ENCODE measurements at places on chromosomes 7 and 10. TPM values are rescaled to one million over a fixed set of nuclear protein-coding genes. Genes with fewer than 3 reads are reported as not detected.
A peak's percentile ranks its signal among the peaks of the same experiment; 100 is the strongest.

DNA sequence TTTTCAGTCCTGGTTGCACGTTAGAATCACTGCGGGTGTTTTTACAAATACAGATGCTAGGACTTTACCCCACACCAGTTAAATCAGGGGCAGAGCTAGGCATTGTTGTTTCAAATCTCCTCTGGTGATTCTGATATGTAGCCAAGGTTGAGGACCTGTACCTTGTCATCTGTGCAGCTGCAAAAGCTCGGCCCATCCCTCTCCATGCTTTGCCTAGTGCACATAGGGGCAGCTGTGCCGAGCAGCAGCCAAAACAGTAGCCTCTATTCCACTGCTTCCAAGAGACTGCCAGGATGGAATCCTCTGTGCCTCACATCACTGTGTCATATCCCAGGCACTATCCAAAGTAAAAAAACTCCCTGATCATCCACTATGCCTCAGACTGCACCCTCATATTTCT lies 181.3 kb downstream of the CDK14 start:
- DNase-seq: no peak

DNA sequence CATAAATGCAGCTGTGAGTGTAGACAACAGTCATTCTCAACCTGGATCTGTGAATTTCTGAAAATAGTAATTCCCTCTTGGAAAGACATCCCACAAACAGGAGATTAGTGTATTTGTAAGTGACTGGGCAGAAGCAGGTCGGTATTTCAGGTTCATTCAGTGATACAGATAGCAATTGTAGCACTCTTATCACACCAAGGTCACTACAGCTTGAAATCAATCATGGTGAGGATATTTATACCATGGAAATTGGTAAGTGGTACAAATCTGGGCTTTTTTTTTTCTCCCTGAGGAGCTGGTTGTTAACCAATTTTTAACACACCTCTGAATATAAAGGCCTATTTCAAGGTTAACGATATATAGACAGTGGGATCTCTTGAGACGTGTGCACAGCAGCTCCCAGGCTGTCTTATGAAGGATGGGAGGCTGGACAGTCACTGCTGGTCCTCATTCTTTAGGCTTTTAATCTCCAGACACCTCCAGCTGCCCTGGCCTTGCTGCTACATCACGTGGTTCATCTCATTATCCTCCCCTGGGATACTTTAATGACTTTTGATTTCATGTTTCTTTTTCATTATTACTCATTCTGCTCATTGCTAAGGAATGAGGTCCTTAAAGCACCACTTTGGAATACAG lies 87.1 kb downstream of the ITGA8 start:
- DNase-seq: no peak

SPDYE2B gene
- polyA plus RNA-seq: not detected

- DNase-seq: peak; percentile 64
These were observed 22.7 kb upstream of the AGFG2 start for GRCh38 chr7:100516135-100516812.

DNA sequence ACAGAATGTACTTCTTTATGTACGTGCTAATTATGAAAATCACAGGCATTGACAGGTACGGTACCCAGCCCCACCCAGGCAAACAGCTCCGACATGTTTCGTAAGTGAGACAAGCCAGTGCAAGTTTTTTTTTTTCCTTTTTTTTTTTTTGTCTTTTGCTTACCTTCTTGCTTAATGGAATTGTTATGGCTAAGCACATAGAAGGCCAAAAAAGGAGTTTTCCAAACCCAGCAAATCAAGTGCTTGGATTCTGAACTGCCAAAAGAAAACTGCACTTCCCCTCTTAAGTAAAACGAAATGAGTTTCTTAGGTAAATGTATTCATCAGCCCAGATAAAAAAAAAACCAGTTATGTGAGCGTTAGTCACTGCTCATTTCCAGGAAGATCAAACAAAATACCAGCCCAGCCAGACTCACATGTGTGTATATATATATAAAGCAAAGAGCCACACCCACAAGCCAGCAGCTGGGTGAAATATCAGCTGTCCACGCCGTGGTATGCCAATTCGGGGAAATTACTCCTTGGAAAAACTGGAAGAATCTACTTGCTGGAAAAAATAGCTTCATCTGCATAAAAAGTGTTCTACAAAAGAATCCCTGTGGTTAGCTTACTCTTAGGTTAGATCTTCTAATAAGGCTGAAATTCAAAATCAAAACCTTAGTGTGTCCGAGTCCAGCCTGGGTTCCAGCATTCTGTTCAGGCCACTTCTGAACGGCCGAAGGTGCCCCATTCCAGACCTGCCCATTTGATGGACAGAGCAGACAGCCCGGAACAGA lies 8.0 kb downstream of the KLF6 start:
- DNase-seq: peak; percentile 87

GRCh38 chr7:155594961-155595366 lies 48.6 kb upstream of the CNPY1 start:
- no peak for DNase-seq

DNA sequence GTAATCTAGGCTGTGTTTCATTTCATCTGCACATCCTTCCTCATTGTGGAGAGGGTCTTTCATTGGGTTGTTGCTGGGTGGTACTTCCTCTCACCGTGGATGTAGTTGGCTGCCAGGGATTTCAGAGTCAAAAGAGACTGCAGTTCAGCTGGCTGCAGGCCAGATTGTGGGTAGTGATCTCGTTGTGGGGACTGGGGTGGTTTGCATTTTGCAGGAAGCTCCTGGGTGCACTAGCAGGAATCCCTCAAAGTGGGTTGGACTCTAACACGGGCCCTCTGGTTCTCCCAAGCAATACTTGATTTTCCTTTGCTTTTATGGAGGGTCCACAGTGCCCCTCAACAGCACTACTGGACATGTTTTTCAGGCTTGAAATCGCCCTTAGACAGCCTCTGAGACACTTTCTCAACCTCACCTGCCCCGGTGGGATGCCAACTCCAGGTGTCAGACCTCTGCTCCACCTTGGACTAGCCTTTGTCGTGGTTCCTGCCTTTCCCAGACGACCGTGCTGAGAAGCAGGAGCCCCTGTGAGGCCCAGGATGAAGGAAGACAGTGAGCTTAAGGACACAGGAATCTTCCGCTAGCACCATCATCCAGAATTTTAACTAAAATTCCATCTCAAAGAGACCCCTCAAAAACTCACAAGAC lies 23.9 kb upstream of the ZNF273 start:
- DNase-seq: no peak

DNA sequence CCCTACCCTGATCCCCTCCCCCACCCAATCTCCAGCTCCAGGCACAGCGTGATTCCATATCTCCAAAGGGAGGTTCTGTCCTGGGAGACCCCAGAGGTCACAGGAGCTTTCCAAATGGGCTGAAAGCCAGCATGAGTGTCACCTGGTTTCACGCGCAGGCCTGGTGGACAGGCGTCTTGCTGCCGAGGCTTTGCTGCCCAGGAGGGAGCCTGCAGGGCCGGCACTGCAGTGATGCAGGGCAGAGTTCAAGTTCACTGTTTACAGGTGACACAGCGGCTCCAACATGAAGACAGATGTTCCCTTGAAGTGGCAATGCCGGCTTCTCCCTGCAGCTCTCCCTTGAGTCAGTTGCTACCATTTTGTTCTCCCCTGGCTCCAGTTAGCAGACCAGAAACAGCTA lies 104.3 kb downstream of the TCERG1L start:
- DNase-seq: no peak

CPXM2 gene
- not detected for polyA plus RNA-seq

PLEKHS1 gene
- not detected for polyA plus RNA-seq

POT1 gene
- polyA plus RNA-seq: 36.5 TPM

DNA sequence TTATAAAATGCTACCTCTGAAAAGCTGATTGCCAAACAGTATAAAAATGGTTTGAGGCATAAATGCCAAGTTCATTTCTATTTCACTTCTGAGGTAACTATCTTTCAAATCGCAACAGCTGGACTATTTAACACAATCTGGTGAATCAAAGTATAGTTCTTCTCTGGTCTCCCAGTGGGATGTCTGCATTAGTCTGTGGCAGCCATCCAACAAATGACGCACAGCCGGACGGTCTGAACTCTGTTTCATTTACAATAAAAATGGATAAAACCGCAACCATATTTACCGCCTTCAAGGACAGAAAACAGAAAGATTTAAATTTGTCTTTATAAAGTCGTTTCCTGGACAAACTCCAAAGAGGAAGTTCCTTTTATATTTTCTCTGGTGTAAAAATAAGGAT lies 41.9 kb downstream of the ENO4 start:
- DNase-seq: peak; percentile 81
